ENCODE measurements at places on chromosomes 11 and 22.

- no peak for DNase-seq
These were observed at the start of gene CD248 for GRCh38 chr11:66316849-66317251. TSS of gene CD248 (minus strand) at chr11:66317044. CDS start at chr11:66317027, 17 bp downstream.

DNA sequence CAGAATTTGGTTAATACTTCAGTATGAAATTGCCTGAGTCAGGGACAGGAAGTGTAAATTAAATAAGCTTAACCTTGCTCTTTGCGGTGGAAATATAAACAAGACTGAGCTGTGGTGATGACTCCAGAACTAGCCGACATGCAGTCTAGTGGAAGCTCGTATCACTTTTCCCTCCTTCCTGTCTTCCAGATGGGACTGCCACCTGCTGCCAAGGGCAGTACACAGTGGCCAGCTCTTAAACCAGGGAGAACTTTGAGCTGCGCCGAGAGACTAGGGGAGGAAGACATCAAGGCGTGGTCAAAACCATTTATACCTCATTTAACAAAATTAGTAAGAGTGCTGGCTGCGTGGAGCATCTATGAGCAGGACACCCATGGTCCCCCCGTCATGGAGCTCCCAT, 31.3 kb upstream of the CTTN start:
- DNase-seq, result no peak

DNA sequence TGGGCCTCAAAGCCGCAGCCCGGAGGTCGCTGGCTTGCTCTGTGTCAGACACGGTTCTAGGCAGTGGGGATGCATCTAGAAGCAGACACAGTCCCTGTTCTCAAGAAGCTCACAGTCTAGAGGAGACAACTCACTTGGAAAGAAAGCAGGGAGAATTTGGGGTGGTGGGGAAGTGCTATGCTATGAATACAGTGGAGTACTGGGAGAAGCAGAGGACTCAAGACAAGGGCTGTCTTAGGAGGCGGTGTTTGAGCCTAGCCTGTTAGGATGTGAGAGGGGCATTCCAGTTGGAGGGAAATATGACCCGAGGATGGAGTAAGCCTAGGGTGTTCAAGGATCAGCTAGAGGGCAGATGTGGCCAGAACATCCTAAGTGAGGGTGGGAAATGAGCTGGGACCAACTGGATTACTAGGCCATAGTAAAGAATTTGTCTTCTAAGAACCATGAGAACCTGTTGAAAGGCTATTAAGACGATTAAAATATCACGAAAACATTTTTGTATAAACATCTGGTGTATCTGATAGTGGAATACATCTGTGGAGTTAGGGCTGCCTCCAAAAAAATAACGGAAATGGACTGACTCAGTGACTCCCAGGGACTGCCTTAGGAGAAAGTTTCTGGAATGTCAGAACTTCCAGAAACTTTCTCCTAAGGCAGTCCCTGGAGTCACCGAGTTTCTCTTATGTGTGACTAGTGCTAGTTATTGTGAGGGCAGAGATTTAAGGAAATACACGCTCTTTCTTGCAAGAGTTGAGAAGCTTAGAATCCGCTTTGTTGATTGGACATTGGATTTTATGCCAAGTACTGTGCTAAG, 1.1 kb upstream of the PITPNB start:
- no peak for DNase-seq

GRCh38 chr11:131800452-131800851, 430.0 kb downstream of the NTM start:
- no peak for DNase-seq

GRCh38 chr11:925496-926301, at the start of gene AP2A2:
TSS of gene AP2A2 (plus strand) at chr11:925870. CDS start at chr11:926022, 152 bp downstream.
- DNase-seq, result peak; percentile 81

Measured in MV-4-11 (cell line).